Stimulated activated CD4-positive, alpha-beta T cell treated with anti-CD3 and anti-CD28 coated beads, Interleukin-1b, Interleukin-23, amount 100 ng/mL, for 1 hour (primary cell): ENCODE measurements at places on chromosomes 11 and 22.
A peak's percentile ranks its signal among the peaks of the same experiment; 100 is the strongest.

GRCh38 chr22:40637183-40638150 lies 948 bp upstream of the MRTFA start:
- DNase-seq = peak; percentile 32

- DNase-seq = no peak
Observed at GRCh38 chr11:36156817-36157519, 132.3 kb downstream of the COMMD9 start.

- DNase-seq = peak; percentile 56
Observed at GRCh38 chr11:61679893-61680621, at the start of gene DAGLA. Gene DAGLA (plus strand): TSS chr11:61680391. CDS start chr11:61720156, 39,765 bp downstream.

DNA sequence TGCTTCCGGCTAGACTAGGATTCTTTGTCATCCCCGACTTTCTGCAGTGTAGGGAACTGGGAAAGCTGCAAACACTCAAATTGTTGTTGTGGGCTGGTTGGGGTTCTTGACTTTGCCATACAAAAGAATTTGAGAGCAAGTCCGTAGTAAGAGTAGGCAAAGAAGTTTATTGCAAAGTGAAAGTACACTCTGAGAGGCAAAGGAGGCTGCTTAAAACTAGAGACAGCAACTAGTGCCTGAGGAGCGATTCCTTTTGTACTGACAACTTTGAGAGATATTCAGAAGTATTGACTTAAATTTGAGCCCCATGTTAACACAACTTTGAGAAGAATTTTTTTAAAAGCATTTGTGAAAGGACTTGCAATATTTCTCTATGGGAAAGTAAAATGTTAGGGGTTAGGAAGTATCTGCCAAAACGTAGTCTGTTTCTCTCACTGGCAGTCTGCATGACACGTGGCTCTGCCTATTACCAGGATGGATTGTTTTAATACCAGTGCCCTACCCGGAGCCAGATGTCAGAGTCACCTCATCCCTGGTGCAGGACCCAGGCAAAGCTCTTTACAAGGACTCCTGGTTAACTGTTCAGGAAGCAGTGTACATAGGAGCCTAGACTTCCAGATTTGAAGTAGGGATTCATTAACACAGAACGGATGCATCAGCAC lies 85.0 kb upstream of the CLPB start:
- DNase-seq = no peak

GRCh38 chr11:69822676-69823494 lies 3.7 kb upstream of the FGF3 start:
- DNase-seq = no peak

GRCh38 chr11:44621140-44621681 lies 55.7 kb downstream of the CD82 start:
- DNase-seq = peak; percentile 30

DNA sequence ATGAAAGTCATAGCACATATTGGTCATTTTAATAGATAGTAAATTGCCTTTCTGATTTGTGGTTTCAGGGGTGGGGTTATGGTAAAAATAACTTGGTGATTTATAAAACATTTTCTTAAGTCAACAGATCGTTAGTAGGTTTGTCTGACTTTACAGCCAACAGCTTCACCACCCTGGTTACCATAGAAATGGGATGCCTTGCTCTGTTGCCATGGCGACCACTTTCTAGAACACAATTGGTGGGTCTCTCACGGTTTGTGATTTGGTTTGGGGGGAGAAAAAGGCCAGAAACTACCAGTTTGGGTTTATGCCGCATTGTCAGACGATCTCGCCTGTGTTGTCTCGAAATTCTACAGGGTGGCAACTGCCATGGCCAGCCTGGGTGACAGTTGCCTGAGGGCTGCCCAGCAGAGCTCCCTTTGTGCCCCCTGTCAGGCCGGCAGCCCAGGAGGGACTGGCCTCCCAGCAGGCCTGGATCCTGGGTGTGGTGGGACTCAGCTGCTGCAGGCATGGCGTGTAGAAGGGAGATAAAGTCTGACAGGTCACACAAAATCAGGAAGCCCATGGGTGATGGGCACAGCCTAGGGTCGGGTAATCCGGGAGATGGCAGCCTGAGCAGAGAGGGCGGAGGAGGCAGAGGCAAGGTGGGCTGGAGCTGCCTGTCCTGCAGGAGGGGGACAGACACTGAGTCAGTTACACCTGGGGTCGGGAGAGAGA lies 30.9 kb downstream of the KCNC1 start:
- DNase-seq = no peak

DNA sequence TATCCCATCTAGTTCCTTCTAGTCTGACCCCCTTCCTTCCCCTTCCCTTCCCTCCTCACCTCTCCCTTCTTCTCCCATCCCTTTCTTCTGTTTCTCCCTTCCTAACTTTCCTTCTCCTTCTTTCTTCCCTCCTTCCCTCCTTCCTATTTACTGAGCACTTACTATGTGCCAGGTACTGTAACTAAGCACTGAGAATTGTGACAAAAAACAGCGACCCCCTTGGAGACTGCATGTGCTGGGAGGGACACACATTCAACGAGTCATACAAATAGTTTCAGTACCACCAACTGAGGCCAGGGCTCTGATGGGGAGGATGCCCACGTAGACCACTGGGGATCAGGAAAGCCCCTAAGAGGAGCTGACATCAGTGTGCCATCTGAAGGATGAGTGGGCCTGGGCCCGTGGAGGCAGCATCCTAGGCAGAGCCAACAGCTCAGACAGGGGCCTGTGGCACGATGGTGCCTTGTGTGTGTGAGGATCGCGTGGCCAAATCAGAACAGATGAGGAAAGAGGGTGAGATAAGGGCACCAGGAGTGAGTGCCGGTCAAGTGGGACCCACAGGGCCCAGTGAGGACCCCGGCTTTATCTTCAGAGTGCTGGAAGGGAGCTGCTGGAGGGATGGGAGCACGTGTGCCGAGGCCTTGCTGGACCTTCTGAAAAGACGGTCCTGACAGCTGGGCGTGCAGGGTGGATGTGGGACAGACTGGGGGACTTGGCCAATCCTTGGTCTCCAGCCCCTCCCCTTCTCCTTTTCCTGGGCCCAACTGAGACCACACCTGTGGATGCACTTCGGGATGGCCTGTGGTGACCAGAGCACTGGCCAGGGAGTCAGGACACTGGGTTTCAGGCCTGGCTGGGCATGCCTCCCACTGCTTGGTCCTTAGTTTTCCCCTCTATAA lies 38.4 kb upstream of the CRYBB3 start:
- DNase-seq = no peak

DNA sequence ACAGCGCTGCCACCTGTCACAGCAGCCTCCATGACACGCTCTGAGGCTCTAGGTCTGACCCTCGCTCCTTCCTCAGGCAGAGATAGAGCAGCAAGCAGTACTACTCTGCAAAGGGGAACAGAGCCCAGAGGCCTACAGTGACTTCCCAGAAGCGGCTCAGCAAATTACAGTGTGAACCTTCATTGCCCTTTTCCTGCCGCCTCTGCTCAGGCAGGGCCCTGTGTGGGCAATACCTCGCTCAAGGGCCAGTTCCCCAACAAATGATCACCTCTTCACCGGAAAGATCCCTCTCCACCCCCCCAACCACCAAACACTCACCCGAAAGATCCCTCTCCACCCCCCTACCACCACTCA lies 12.3 kb downstream of the KIAA0930 start:
- DNase-seq = no peak

GRCh38 chr11:19905280-19905853 lies 192.7 kb downstream of the NAV2 start:
- DNase-seq = no peak

DNA sequence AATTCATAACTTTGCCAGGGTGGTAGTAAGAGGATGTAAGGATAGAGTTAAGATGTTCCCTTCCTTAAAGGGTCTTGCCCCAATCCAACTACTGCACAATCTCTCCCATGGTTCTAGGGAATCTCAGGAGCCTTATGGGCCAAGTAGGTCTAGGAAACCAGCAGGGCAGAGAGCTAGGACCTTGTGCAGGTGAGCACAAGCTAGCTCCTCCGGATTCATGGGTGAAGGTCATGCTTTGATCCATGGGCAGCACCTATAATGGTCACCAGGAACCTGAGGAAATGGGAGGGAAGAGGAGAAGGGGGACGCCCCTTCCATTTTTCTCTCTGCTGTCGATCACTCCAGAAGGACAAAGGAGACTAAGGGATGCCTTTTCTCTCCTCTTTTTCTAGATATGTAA lies 16.8 kb downstream of the KCNJ11 start:
- no peak for DNase-seq

GRCh38 chr11:70731271-70732022 lies 333.1 kb downstream of the CTTN start:
- DNase-seq = no peak

GRCh38 chr11:73349633-73350032 lies 26.6 kb upstream of the RELT start:
- no peak for DNase-seq

- no peak for DNase-seq
Observed at GRCh38 chr11:94653561-94653960, 86.4 kb downstream of the PIWIL4 start.

DNA sequence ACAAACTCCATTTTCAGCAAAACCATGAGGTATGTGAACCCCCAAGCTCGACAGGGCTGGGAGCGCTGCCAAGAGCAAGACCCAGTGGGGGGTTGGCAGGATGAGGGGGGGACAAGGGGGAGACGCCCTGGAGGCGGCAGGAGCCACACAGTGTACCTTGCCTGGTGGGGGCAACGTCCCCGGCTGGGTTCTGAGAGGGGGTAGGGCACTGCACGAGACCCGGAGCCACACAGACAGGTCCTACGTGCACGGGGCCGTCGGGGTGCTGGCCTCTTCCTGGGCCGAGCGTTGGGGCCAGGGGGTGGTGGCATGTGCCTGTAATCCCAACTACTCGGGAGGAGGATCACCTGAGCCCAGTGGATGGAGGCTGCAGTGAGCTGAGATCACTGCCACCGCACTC lies 28.8 kb downstream of the TBX1 start:
- no peak for DNase-seq

DNA sequence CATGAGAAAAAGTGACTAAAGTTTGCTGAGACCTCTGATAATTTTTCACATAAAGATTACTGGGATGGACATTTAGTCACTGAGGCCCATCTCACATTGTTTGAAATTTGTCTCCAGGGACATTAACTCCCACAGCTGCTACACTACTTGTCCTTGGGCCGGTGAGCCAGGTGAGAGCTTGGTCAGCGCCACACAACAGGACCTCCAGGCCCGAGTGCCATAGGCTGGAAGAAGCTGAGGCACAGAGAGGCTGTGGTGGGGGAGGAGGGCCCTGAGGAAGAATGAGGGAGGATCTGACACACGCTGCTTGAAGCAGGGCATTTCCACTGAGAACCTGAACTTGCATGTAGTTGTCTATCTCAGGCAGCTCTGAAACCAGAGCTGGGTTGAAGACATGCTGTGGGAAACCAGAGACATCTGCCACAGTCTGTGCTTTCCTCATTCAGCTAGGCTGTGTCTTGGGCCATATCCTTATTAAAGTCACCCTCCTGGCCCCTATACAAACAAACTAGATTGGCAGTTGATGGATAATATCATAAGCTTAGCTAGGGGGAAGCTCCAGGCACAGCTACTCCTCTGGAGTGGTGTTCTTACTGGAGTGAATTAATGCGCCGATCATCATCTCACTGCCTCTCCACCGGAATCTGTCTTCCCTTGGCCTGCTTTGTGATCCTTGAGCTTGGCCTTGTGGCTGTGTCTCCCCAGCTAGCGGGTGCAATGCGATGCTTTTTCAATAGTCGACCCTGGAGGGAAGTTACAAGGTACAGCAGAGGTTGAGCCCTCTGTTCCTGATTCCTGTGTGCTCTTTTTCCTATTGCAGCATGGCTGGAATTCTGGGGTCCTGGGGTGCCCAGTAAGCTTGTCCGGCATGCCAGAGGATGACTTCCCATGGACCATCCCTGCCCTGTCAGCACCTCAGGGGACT lies 225.3 kb upstream of the B3GAT1 start:
- DNase-seq = no peak

- DNase-seq = no peak
Observed at GRCh38 chr22:24465566-24465965, 29.6 kb upstream of the UPB1 start.

DNA sequence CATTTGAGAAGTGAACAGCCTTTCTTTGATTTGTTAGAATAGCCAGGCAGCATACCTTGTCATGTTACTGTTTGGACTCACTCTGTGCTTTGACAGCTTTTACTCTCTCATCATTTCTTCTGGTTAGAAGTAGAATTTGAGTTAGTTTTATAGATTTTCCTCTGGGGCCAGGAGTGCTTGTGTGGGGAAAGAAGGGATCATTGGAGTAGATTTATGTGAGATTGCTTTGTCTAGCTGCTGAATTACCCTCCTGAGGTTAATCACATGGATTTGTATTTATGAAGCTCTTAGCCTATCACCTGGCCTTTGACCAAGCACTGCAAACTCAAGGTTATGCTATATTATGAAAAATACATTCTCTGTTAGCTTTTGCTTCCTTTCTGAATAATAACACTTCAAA lies 54.3 kb downstream of the SWAP70 start:
- no peak for DNase-seq

DNA sequence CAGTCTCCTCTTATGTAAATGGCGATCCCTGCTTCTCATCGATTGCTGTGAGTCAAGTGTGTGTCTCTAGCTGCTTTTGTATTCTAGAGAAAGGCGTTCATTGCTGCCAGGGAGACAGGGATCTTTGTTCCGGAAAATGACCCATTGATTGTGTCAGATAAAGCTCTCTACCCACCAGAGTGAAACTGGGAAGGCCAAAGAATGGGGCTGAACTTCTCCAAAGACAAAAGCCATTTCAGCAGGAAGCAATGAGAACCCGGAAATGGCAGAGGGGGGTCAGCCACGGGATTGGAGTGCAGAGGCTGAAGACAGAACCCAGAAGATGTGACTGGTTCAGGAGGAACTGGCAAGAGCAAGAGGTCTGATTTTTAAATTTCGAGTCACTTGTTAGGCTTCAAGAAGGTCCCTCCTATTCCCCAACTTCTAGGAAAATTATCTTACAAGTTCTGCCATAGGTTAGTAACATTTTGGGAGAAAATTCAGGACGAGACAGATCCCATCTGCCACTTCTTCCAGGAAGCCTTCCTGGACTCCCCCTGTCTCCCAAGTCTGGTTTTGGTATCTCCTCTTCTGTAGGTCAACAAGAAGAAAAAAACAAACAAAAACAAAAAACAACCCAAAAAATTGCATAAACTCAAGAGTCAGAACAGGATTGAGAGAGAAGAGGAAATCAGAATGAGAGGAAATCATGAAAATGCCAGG lies 110.6 kb downstream of the NECTIN1 start:
- no peak for DNase-seq

- DNase-seq = no peak
Observed at GRCh38 chr22:45882881-45883810, 93.8 kb downstream of the WNT7B start.

- DNase-seq = no peak
Observed at GRCh38 chr11:116062129-116062489, 557.9 kb upstream of the CADM1 start.

GRCh38 chr22:44393066-44393465 lies 80.3 kb upstream of the SHISAL1 start:
- DNase-seq = no peak

- DNase-seq = no peak
Observed at GRCh38 chr11:124899383-124900145, 1.9 kb upstream of the ROBO4 start.

DNA sequence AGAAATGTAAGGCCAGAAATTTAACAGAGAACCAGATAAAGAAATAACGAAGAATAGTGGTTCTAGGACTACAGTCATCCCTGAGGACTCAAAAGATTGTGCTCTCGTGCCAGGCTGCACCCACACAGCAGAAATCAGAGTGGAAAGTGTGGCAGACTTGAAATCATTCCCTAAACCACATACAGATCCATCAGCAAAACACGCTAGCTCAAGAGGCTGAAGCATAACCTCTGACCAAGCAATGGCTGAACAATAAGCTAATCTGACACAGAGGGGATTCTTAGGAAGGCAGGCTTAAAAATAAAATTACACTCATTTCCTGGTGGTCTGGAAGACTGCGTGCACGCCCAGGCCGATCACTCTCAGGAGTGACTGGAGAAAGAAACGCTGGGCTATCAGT lies 19.0 kb downstream of the NCF4 start:
- DNase-seq = no peak
